ENCODE measurements at places on chromosomes 6 and 20. TPM values are rescaled to one million over a fixed set of nuclear protein-coding genes. Genes with fewer than 3 reads are reported as not detected.
A peak's percentile ranks its signal among the peaks of the same experiment; 100 is the strongest.

DNA sequence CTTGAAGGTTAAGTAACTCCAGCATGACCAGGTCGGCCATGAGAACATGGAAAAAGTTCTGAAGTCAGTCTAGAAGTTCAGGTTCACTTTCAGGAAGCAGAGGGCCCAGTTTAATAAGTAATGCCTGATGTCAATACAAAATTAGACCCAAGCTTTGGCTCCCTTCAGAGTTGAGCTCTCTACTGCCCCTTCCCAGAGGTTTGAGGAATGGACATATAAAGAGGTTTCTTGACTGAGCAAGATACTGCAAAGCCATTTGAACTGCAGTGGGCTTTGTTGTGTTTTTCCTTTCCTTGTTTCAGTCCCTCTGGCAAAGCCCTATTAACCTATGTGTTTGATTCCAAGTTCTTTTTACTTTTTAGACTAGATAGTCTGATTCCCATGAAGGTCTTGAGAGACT lies 97.8 kb upstream of the PREP start:
- no peak for DNase-seq

GRCh38 chr20:44454306-44454963 lies 21.2 kb upstream of the TTPAL start:
- DNase-seq: no peak

DNA sequence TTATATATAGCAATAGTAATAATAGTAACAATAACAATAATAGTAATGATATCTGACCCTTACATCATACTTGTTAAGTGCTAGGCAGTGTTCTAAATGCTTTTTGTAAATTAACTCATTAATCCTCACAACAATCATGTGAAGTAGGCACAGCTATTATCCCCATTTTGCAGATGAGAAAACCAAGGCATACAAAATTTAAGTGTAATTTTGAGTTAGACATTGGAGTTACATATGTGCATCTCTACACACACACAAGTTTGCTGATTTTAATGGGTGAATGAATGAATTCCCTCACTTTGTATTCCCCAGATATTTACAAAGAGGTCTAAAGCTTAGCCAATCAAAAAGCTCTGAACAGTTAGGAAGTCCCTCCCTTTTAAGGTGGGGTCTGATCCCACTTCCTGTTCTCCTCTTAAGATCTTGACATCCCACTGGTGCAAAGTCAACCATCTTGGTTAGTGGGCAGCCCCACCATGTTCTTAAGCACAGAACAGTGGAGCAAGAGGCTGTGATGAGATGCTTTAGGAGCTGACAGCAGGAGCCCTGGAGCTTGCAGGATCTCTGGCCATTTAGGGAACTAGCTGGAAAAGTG lies 85.3 kb upstream of the FOXP4 start:
- DNase-seq: no peak

DNA sequence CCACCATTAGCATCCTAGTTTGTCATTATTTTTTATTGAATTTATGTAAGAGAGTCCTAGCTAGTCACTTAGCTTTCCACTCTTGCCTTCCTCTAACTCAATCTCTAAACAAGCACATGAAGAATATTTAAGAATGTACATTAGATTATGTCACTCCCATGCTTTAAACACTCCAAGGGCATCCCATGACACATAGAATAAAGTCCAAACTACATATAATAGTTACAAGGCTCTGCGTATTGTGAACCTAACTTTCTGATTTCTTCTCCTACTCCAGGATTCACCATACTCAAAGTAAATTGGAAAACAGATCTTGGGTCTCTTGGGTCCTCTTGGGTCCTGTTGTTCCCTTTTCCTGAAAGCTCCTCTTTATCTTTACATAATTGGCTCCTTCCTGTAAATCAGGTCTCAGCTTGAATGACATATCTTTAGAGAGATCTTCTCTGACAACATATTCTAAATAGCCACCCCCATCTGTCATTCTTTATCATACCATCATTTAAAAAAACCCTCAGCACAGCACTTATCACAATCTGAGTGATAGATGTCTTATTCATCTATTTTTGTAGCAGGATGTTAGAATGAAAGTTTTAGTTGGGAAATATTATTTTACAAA lies 1042.4 kb upstream of the FLRT3 start:
- no peak for DNase-seq

DNA sequence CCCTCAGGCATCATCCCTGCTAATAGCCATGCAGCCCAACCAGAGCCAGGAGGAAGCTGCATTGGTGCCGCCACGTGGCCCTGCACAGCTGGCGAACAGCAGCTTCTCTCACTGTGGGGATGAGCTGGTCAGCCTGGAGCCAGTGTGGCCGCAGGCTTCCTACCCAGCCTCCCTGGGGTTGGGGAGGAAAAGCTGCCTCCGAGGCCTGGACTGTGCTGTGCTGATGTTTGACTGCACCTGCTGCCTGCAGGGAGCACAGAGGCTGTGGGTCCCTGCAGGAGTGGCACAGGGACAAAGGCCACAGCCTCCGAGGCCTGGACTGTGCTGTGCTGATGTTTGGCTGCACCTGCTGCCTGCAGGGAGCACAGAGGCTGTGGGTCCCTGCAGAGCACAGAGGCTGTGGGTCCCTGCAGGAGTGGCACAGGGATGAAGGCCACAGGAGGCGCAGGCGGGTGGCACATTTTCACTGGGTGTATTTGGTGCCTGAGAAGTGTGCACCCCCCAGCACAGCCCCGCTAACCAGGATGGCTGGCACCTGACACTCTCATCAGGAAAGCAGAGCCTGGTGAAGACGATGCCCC lies 83.9 kb downstream of the DLL1 start:
- DNase-seq: peak; percentile 79

DNA sequence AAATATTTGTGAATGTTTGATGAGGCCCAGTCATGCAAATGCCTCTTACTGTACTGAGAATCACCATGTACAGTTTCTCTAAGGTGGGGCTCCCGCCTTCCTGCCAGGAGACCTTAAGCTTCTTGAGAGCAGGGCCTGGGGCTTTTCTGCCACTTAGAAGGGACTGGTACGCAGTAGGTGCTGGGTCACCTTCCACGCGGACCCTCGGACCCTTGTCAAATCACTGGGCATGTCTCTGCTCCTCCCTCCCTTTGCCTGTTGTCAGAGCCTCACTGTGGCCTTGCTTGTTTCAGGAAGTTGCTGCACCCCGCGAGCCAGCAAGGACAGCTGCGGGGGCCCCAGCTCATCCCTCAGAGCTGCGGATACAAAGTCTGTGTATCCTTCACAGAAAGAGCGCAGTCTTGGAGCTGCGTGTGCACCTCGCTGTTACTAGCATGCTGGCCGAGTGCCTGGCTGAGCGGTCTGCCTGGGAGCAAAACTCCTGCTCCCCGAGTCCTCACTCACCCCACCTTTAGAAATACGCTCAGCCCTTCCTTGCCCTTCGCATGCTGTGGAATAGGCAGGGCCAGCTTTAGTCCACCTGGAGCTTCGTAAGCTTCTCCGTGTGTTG lies 30.7 kb upstream of the IRF4 start:
- DNase-seq: no peak

GRCh38 chr20:57683881-57684807 lies 25.7 kb downstream of the PMEPA1 start:
- no peak for DNase-seq

DNA sequence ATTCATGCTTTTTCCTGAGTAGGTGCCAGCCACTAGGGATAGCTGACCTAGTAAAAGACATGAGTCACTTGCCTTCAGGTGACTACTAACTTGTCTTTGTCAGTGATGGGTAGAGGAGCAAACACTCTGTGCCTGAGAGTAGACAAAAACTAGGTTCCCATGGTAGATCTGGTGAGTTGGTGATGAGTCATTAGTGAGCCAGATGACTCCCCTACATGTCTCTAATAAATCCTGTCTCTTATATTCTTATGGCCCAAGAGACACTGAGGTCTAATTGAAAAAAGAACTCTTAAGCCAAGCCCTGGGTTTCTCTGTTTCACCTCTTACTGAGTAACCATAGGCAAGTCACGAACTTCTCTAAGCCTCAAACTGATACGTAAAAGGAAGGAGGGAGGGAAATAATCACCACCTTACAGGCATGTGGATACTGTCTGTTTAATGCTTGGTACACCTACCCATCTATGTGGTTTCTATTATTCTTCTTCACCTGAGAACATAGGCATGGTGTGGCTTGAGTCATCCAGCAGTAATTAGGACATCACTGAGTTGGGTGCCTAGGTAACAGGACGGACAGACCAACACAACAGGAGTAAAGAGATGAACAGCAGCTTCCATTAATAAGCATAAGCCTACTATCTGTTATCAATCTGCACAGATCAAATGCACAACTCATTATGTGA lies 20.3 kb downstream of the TTPAL start:
- DNase-seq: no peak

- DNase-seq: no peak
Measured at GRCh38 chr20:59205044-59205443, 41.4 kb downstream of the ZNF831 start.

DNA sequence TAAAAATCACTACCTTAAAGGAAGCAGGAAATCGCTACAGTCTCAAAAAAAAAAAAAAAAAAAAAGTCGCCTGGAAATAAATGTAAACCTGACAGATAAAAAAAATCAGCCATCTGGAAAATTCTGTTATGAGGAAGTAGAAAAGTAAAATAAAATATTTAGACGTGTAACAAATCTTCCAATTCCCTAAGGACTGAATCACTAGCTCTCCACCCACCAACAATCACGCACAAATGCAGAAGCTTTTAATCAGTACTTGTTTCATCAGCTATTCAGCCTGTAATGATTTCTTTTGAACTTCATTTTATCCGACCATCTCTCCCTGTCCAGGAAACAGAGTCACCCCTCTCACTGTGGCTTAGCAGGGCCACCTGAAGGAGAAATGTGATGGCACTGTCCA lies 59.0 kb downstream of the SLC23A2 start:
- no peak for DNase-seq

- DNase-seq: no peak
Measured at GRCh38 chr6:27532820-27533538, 60.1 kb upstream of the ZNF184 start.

- DNase-seq: no peak
Measured at GRCh38 chr6:30195951-30196350, 17.3 kb downstream of the TRIM26 start.

GRCh38 chr6:154805288-154805911 lies 72.2 kb downstream of the SCAF8 start:
- no peak for DNase-seq

DNA sequence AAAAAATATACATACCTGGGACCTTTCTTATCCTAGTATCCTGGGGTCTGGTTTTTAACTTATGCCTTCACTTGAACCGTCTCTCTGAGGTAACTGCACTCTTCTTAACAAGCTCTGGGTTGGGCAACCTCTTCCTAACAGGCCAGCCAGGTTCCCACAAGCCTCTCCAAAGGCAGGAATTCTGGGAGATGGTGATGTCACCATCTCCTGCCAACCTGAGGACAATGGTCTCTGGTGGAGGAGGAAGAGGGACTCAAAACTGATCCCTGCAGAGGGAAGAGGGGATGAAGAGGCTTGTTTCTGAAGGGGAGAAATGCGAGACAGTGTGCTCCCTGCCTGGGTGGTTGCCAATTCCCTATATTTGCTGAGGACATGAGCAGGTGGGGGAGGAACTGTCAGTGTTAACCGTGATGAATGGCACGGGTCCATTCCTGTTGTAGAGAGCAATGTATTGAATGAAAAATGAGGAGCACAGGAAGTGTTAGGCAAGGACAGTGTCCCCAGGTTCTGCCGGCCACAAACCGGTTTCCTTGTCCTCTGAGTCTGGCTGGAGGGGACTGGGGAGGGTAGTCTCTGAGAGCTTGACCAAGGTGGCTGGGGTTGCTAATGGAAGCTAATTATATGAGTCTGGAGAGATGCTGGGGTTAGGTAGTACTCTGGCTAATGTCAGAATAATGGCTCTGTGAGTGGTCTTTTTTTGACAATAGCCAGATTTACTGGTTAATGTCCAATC lies 95.5 kb downstream of the KCNB1 start:
- DNase-seq: no peak

GRCh38 chr6:133895573-133896343 lies 6.8 kb downstream of the TCF21 start:
- no peak for DNase-seq

DNA sequence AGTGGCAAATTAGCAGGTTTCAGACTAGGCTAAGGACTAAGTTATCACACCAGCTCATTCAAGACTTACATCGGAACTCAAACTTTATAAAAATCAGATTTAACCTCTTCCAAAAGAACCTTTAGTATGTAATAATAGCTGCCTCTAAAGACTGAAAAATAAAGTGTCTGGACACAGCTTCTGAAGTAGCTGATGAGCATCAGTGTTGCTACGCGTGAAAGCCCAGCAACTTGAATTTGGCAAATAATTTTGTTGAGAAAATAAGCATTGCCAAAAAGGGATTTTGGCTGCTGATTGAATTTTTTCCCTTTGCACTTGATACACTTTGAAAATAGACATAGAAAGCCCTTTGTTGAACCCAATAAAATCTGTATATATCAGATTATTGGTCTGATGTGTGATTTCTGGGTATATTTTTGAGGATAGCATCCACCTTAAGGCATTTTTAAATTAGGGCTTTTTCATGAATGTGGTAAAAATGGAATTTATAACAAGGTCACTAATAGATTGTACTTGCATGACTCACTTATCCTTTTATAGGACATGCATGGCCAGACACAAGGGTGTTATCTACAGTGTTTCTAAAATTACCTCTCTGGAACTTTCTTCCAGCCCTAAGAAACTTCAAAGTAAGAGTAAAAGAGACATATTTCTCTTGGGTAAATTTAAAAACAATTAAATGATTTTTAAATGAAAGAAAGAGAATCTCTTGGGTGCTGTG lies 350.4 kb downstream of the TENT5A start:
- DNase-seq: no peak

GRCh38 chr6:142235272-142235671 lies 66.5 kb upstream of the ADGRG6 start:
- DNase-seq: no peak

GRCh38 chr6:24481449-24481848 lies 7.9 kb downstream of the GPLD1 start:
- no peak for DNase-seq

- no peak for DNase-seq
Measured at GRCh38 chr20:60180986-60181385, 222.8 kb downstream of the CDH26 start.

DNA sequence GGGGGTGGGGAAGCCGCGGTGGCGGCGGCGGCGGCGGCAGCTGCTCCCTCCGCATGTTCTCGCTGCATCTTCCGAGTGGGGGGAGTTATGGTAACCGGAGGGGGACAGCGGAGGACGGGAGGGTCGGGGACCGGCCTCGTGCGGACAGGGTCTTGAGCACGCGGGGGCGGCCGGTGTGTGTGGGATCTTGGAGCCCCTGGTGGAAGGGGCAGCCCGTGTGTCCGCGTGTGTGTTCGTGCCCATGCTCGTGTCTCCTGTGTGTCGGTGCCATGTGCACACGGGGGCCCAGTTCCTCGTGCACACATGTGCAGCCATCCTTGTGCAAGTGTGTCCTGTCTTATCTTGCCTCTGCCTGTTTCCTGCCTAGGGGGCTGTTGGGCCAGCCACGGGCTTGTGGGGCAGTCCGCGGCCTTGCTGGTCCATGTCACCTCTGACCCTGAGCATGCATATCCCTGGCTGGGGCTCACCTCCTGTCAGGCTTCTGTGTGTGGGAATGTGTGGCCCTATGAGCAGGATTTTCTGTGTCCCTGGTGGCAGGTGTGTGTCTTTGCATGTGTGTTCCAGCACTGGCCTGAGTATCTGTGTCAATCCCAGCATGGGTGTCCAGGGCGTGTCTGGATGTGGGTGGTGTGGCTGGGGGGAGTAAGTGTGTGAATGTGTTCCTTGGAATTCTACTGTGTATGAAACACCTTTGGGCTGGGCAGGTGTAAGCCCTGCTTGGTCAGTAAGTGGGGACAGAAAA lies 8.5 kb downstream of the SYNGAP1 start:
- DNase-seq: no peak

GRCh38 chr20:25496165-25496967 lies 88.9 kb downstream of the GINS1 start:
- DNase-seq: no peak

Gene TMC2
- total RNA-seq: 0.22 TPM

Gene CD40
- total RNA-seq: 17.3 TPM

Gene DNAAF9
- total RNA-seq: 26.1 TPM

Gene ADGRF4
- not detected for total RNA-seq

Gene HLA-DMB
- total RNA-seq: 12.3 TPM

Gene FOXC1
- 7.6 TPM for total RNA-seq
